ENCODE measurements at places on chromosomes 13 and 19.

GRCh38 chr13:60753641-60754040, 356.6 kb downstream of the TDRD3 start:
- DNase-seq = no peak

- no peak for DNase-seq
Measured at GRCh38 chr13:34469196-34469986, 472.7 kb upstream of the NBEA start.

DNA sequence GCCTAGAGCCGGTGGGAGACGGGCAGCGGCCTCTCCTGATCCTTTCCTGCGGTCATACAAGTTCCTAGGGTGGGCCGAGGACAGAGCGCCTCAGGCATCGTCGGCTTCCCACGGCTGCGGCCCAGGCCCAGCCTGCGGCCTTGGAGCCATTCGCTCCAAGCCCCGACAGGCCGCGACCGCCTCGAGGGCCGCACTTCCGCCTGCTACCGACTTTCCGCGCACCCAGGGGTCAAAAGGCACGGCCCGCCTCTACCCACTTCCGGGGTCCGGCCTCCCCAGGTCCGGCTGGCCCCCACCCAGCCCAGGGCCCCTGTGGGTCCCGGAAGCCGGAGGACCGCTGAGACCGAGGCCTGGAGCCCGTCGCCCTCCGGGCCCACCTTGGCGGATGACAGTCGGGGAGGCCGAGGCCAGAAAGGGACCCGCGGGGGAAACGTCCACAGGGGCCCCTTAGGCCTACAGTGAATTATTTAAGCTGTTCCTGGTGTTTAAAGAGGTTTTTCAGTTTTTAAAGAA, 16.2 kb downstream of the ZIC2 start:
- DNase-seq = no peak

GRCh38 chr13:32205431-32206096, 109.6 kb downstream of the ZAR1L start:
- DNase-seq = no peak

DNA sequence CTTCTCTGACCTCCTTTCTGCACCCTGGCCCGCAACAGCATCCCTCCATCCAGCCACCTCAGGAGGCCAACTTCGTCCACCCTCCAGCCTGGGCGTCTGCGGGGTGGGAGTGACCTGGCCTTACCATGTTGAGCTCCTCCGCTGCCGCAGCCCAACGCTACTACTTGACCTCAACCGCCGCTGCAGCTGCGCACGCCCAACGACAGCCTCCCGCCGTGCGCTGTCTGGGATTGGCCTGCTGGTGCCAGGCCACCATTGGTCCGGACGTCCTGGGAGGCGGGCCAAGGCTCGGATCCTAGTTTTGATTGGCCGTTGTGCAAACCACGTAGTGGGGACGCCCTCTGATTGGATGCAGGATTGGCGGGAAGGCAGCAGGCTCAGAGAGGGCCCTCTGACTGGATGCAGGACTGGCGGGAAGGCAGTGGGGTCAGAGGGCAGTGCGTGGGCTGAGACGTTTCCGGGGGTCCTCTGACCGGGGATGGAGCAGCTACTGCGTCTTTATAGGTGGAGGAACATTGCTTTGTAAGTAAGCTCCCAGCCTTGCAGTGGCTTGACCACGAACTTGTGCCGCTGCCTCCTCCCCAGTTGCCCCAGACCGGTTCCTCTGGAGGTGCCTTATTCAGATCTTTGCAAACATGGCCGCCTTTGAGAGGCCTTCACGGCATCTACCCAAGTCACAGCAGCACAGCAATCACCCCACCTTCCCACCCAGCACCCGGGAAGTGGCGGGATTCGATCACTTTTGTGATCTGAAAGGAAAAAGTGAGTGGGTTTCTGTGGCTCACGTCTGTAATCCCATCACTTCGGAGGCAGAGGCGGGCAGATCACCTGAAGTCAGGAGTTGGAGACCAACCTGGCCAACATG, at the start of gene TUBA3C:
Gene TUBA3C (minus strand): TSS at position 204 of the 865 bp plus-strand sequence. CDS start 77 bp downstream, at position 127.
- DNase-seq = no peak

DNA sequence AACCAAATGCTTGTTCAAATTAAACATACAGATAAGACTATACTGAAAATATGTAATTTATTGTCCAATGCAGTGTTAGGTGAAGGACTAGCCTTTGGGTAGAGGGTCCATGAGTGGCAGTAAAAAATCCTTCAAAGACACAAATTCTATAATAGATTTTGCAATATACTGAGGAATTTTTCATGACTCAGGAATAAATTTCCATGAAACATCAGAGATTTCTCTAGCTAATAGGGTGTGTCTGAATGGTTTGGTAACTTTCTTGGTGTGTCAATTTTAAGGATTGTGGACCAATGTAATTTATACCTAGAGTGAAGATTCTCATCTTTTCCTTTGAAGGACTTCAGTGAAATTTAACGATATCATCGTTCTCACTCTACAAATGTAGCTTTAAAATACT, 546.7 kb downstream of the SLITRK5 start:
- no peak for DNase-seq

DNA sequence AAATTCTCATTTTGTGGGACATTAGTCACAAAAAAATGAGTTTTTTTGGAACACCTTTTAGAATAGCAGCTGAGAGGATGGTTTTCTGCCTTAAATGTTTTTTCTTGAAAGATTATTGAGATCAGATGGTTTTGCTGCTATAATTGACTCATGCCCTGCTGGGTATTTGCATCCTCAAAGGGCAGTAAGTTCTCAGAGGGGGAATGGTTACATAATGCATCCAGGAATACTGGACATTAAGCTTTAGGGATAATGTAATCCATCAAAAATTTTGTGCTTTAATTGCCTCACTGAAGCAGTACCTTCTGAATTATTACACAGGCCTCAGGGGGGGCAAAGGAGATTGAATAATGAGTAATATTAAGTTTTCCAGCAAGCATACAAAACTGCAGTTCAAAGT, 866.3 kb upstream of the SPRY2 start:
- DNase-seq = no peak

DNA sequence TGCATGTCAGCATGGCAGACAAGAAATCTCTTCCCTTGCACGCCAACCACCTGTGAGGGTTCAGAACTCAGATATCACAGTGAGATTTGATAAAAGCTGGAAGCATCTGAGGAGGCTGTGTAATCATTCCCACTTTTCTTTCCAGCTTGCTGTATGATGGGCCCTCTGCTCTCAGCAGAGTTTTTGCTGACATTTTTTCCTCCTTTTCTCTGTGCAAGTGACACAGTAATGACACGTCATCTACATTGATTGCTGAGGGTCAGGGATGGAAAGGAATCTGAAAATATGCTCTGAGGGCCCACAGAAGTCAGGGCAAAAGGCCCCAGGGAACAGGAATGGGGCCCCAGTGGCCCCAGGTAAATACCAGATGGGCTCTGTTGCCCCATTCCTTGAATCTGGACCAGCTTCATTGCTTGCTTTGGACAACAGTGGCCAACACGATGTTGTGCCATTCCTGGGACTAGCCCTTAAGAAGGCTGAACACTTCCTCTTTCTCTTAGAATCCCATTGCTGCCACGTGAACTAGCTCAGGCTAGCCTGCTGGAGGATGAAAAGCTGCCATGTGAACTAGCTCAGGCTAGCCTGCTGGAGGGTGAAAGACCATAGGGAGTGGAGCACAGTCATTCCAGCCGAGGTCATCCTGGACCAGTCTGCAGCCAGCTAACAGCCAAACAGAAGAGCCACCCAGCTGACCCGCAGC, 68.2 kb downstream of the CACNA1A start:
- no peak for DNase-seq

DNA sequence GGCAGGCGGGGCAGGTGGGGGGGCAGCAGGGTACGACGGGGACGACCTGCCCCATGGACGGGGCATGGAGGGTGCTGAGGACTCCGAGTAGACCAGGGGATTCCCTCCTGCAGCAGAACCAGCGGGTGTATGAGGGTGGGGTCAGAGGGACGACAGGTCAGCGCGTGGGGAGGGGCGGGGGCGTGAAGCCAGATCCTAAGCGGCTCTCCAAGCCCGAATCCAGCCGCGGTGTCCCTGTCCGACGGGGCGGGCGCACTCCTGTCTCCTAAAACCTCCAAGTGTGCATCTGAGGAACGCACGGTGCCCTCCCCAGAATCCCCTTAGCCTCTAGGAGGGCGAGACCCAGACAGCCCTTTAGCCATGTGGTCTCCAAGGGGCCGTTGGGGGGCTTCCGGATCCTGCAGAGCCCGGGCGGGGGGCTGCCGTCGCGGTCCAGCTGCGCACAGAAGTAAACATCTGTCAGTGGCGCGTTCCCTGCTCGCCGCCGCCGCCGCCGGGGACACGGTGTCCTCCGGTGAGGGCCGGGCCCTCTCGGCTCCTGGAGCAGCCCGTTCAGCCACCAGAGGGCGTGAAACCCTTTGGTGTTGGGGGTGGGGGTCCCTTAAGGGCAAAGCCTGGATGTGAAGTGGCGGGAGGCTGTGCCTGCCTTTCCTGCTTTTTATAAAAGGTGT, 730 bp downstream of the NRTN start:
- no peak for DNase-seq

- DNase-seq = no peak
Measured at GRCh38 chr19:43479226-43479625, 13.8 kb upstream of the LYPD3 start.

DNA sequence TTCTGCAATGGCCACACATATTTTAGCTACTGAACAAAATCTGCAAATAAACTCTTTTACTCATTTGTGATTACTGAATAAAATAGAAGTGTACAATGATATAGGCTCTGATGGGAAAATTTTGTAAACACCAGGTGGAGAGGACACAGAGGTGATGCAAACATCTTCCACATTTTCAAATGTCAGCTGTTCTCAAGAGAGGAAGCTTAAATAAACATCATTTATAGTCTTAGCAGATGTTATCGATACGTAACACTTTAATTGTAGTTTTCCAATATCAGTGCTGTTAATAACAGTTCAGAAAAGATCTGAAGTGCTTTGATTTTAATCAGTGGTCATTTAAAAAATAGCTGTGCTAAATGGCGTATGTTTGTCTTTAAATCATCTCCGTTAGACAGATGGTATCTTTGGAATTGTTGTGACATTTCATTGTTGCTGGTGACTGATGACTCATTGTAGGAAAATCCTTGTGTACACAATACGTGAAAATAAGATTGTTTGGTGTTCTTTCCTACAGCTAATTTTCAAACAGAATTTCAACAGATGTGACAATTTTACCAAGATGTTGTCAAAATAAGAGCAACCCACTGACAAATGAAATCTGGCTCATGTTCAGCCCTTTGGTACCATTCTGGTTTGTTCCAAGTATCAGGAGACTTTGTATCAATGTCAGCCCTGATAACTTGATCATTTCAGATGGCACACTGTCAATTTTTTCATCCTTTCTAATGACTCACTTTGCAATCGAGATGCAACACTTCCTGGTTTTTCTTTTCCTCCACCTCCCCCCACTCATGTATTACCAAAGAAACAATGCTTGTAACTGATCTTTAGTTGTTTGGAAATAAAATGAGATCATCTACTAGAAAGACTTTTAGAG, 516.0 kb downstream of the DCT start:
- no peak for DNase-seq

- DNase-seq = no peak
Measured at GRCh38 chr19:8088752-8089663, 36.4 kb downstream of the CCL25 start.

DNA sequence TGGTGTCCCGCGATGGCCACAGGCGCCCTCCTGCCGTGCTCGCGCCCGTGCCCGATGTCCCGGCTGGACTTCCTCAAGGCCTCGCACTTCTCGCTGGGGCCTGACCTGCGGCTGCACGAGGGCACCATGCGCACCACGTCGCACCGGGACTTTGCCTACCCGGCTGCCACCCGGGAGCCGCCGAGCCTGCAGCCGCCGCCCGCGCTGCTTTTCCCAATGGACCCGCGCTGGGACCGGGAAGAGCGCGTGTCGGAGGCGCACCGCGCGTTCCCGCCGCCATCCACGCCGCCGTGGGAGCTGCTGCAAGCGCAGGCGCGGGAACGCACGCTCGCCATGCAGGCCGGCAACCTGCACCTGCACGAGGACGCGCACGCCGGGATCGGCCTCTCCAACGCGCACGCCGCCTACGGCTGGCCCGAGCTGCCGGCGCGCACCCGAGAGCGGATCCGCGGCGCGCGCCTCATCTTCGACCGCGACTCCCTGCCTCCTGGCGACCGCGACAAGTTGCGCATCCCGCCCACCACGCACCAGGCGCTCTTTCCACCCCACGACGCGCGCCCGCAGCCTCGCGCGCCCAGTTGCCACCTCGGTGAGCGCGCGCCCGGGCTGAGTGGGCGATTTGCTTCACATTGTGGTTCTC, 12.1 kb upstream of the PEX11G start:
- peak; percentile 15 for DNase-seq

- no peak for DNase-seq
Measured at GRCh38 chr13:90690458-90691080, 656.9 kb upstream of the MIR17HG start.

GRCh38 chr19:48196321-48196763, 25.9 kb downstream of the ZSWIM9 start:
- no peak for DNase-seq

GRCh38 chr19:35461060-35461459, 13.0 kb downstream of the FFAR2 start:
- no peak for DNase-seq
